ENCODE measurements at places on chromosomes 6 and 20.

GRCh38 chr6:47043286-47043685 is 1.2 kb upstream of the ADGRF1 start:
- H3K4me1 ChIP-seq, result peaks cover 59% of the 10 kb centered on the region
- H3K36me3 ChIP-seq, result no peaks in the 10 kb centered on the region
- H3K4me3 ChIP-seq, result no peak overlapping the region
- H3K27me3 ChIP-seq, result no peaks in the 10 kb centered on the region

- H3K4me3 ChIP-seq, result no peak overlapping the region
- H3K27me3 ChIP-seq, result no peaks in the 10 kb centered on the region
- no peaks in the 10 kb centered on the region for H3K36me3 ChIP-seq
- peaks cover 16% of the 10 kb centered on the region for H3K4me1 ChIP-seq
- peak overlapping the region; percentile 89 for H3K27ac ChIP-seq
- no peak for DNase-seq
These were observed 13.2 kb downstream of the FILIP1 start for GRCh38 chr6:75480425-75480824.

DNA sequence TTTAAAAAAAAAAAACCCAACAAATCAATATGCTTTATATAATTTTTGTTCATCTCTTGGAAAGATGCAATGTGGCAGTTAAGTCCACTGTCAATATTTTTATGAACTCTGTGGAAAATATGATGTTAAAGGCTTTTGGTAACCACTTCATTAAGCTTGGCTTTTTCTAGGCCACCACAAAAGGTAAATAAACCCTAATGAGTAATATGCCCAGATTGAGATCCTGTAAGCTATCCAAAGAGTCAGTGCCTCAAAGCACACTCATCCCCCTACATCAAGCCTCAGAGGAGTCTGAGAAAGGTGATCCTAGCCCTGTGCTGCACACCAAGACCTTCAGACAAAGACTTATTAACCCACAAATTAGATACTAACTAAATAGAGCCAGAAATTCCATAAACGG is 121.1 kb downstream of the CDC5L start:
- no peak for DNase-seq
- no peaks in the 10 kb centered on the region for H3K27me3 ChIP-seq
- H3K4me3 ChIP-seq, result no peak overlapping the region
- no peaks in the 10 kb centered on the region for H3K4me1 ChIP-seq

DNA sequence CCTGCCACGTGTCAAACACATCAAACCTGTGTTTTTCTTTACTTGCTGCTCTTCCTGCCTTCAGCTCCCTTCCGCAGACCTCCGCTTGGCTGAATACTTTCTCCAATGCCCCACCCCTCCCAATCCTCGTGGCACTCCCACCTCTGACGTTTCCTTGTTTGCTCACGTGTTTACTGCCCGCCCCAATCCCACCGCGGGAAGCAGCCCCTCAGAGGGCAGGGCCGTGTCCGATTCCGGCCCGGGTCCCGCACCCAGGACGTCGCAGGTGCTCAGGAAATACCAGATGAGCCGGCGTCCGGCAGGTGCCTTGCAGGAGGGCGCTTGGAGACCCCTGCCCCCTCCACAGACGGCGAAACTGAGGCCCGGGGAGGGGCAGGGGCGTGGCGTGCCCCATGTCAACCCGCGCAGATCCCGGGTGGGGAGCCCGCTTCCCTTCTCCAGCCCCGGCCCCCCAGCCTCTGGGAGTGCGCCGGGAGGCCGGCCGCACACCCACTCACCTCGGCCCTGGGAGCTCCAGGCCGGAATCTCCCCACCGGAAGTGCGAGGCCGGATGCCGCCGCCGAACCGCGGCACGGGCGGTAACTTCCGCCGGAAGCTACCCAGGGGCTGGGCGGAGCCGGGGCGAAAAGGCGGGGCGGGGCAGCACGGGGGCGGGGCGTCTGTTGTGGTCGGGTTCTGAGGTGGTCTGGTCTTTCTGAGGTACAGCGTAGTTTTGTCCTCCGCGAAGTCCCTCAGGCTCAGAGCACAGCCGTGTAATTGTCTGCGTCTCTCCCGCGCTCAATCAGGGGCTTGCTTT is 42.3 kb downstream of the ELMO2 start:
- peak overlapping the region; percentile 92 for H3K4me3 ChIP-seq
- peaks cover 46% of the 10 kb centered on the region for H3K36me3 ChIP-seq
- peak overlapping the region; percentile 100 for H3K27ac ChIP-seq
- peak; percentile 18 for DNase-seq

DNA sequence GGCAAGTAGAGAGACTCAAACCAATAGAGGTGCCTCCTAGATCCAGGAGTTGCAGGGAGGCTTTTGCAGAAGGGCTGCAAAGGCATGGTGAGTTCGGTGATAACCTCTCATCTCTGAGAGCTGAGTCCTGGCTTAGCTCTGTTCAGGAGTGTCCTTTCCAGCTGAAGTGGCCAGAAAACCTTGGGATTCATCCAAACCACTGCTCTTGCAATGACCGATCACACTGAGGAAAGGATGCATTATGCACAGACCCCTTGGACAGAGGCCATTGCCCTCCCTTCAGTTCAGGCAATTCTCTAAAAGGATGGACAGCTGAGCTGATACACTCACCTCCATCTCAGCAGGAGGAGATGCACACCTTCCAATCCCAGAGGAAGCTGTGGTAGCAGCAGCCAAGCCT is 158.8 kb upstream of the ENPP5 start:
- H3K4me3 ChIP-seq, result no peak overlapping the region
- no peaks in the 10 kb centered on the region for H3K27me3 ChIP-seq
- H3K27ac ChIP-seq, result no peak overlapping the region
- H3K36me3 ChIP-seq, result no peaks in the 10 kb centered on the region
- peaks cover 10% of the 10 kb centered on the region for H3K4me1 ChIP-seq

DNA sequence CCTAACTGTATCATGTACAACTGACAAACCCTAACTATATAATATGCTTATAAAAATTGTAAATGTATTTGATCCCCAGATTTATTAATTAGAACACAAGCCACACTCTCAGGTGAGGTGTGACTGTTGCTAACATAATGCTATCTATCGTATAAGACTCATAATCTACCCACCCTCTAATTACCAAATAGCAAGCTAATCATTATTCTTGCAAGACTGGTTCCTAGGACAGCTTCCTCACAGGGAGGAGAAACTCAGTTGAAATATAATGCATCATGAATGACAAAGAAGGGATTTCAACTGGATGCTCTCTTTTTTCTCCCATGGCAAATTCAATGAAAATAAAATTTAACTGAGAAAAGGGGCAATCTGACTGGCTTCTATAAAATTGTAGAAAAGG is 35.4 kb downstream of the ELOVL4 start:
- H3K36me3 ChIP-seq, result peaks cover 13% of the 10 kb centered on the region
- no peak overlapping the region for H3K4me3 ChIP-seq
- peaks cover 10% of the 10 kb centered on the region for H3K4me1 ChIP-seq
- H3K27me3 ChIP-seq, result no peaks in the 10 kb centered on the region
- DNase-seq, result no peak

GRCh38 chr6:129472239-129472638 is 237.7 kb downstream of the ARHGAP18 start:
- no peak overlapping the region for H3K27ac ChIP-seq
- H3K4me3 ChIP-seq, result no peak overlapping the region
- no peaks in the 10 kb centered on the region for H3K4me1 ChIP-seq

DNA sequence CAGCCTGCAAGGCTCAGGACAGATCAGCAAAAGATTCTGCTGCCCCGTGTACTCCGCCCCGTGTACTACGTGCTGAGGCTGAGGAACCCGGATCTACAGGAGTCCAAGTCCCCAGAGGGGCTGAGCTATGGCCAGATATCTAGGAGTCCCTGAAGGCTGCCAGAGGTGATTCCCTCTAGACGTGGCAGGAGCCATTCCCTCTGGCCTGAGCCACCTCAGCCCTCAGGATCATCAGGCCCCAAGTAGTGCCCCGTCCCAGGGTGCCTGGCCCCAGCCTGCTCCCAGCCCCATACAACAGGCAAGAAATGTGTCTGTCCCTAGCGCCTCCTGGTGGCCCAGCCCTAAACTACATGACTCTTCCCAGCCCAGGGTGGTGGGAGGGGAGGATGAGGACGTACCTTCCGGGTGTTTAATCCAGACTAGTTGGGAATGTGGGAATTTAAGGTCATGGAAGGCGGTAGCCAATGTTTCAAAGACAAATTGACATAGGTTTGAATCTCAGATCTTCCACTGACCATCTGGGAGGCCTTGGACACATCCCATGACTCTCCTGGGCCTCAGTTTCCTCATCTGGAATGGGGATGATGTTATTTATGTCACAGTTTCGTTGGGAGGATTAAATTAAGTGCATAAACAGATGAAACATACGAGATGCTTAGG is 49.4 kb upstream of the PTPN1 start:
- H3K4me1 ChIP-seq, result peaks cover 19% of the 10 kb centered on the region
- no peaks in the 10 kb centered on the region for H3K27me3 ChIP-seq
- H3K27ac ChIP-seq, result peak overlapping the region; percentile 31
- no peak for DNase-seq
- no peaks in the 10 kb centered on the region for H3K36me3 ChIP-seq

DNA sequence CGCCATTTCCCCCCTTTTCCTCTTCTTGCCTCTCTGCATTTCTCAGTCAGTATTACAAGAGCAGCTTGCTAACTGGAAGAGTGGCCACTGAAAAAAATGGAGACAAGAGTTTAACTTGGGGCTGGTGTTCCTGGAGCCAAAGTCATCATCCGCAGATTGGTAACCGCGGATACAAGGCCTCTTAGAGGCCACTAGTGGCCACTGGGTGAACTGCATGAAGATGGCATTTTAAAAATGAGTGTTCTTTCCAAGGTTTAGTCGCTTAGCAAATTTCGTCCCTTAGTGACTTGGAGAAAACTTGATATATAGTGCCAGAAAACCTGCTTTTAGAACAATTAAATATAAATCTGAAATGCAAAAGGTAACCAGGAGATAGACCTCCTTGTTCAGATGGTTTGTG is 4.8 kb downstream of the F13A1 start:
- no peaks in the 10 kb centered on the region for H3K4me1 ChIP-seq
- no peak overlapping the region for H3K4me3 ChIP-seq

GRCh38 chr20:63627751-63628245 is 897 bp upstream of the GMEB2 start:
- peak overlapping the region; percentile 98 for H3K4me3 ChIP-seq
- peaks cover 12% of the 10 kb centered on the region for H3K4me1 ChIP-seq
- H3K27me3 ChIP-seq, result no peaks in the 10 kb centered on the region
- no peaks in the 10 kb centered on the region for H3K36me3 ChIP-seq
- H3K27ac ChIP-seq, result peak overlapping the region; percentile 98
- no peak for DNase-seq

- no peak for DNase-seq
- peak within 1 kb of the TSS; percentile 80 for H3K27ac ChIP-seq
- peaks cover 13% of the 10 kb centered on the region for H3K4me1 ChIP-seq
- no peaks in the 10 kb centered on the region for H3K27me3 ChIP-seq
- H3K4me3 ChIP-seq, result peak within 1 kb of the TSS; percentile 74
- no peaks in the 10 kb centered on the region for H3K36me3 ChIP-seq
These were observed at the start of gene SLC2A10 for GRCh38 chr20:46709459-46710152. TSS of gene SLC2A10 (plus strand) at chr20:46709649. CDS start at chr20:46709737, 88 bp downstream.

DNA sequence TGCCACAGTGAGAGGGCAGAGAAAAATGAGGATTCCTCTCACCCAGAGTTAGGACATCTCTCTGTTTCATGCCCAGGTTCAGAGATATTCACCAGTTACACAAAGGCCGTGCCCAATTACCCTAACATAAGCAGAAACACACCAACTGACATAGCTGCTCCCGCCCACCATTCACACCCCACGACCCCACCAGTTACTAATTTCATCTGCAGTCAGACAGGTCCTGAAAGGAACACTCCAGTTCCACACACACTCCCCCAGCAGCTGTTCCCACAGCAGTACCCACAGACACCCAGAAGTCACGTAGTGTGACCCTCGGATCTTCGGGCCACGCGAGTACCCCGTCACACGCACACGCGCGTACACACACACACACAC is 532 bp downstream of the TMEM74B start:
- no peaks in the 10 kb centered on the region for H3K36me3 ChIP-seq
- DNase-seq, result no peak
- peaks cover 22% of the 10 kb centered on the region for H3K4me1 ChIP-seq
- H3K27ac ChIP-seq, result no peak overlapping the region
- peak overlapping the region; percentile 74 for H3K4me3 ChIP-seq

DNA sequence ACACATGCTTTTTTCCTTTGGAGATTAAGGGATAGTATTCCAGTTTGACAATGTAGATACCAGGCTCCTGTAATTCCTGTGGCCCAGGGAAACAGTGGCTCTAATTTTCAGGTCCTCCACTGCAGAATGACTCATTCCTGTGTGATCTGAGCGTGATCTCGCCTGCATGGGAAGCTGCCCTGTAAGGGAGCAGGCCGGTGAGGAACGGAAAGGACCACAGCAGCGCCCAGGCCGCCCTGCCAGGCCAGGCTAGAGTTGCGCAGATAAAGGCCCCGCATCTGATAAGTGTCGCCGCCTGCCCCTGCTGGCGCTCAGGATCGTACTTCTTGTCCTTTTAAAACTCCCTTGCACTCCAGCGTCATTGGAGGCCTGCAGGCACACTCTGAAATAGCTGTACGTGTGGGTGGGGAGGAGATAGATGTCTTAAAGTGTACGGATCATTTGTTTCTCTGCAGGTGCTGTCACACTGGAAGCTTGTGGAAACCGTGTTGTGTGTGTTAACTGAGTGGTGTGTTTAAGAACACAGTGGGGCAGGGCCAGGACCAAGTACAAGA is 60.7 kb downstream of the SYNJ2 start:
- H3K36me3 ChIP-seq, result no peaks in the 10 kb centered on the region
- H3K4me3 ChIP-seq, result peak overlapping the region; percentile 29
- H3K27ac ChIP-seq, result peak overlapping the region; percentile 69
- H3K4me1 ChIP-seq, result peaks cover 26% of the 10 kb centered on the region
- DNase-seq, result no peak

- no peak for DNase-seq
- H3K4me1 ChIP-seq, result no peaks in the 10 kb centered on the region
- H3K27me3 ChIP-seq, result no peaks in the 10 kb centered on the region
- H3K4me3 ChIP-seq, result no peak overlapping the region
These were observed 39.0 kb upstream of the NEDD9 start for GRCh38 chr6:11271228-11272020.

DNA sequence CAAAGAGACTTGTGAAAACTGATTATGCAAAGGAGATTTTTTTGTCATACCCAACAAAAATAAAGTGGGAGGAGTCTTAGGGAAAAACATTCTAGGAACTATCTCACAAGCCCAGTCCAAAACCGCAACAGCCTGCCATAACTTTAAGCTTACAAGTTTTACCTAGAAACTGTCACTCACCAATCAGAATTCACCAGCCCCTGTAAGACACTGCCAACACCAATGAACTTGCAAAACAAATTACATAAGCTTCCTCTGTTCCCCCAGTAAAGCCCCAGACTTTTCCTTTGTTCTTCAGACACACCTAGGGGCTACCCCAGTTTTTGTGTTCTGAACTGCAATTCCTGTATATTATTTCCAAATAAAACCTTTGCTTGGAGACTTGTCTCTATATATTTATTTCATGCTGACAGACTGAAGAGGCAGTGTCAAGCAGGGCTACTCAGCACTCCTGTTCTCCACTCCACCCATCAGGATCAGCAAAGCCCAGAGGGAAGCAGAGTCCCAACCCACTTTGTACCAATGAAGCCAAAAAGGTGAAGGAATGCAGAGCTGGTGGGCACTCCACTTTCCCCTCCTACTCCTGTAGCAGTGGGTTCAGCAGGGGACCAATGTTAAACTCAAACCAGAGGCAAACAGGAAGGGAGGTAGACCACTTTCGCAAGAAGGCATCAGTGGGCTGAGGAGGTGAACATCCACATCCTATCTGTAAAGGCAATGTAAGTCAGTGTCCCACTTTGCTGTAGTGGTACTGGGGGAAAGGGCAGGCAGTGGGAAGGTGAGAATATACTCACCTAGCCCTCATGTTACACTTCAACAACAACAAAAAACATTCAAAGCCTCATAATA is 142.5 kb upstream of the RUNX2 start:
- H3K27me3 ChIP-seq, result no peaks in the 10 kb centered on the region
- H3K27ac ChIP-seq, result no peak overlapping the region
- no peaks in the 10 kb centered on the region for H3K4me1 ChIP-seq
- no peak for DNase-seq
